ENCODE measurements at places on chromosomes 5 and 9. TPM values are rescaled to one million over a fixed set of nuclear protein-coding genes. Genes with fewer than 3 reads are reported as not detected.

HCN1 gene
- total RNA-seq, result not detected

CDH10 gene
- total RNA-seq, result 0.19 TPM

BTNL3 gene
- not detected for total RNA-seq

WNT8A gene
- not detected for total RNA-seq

F12 gene
- 0.99 TPM for total RNA-seq

TEX48 gene
- not detected for total RNA-seq

EDIL3 gene
- 11.4 TPM for total RNA-seq

SPINK1 gene
- not detected for total RNA-seq

CYLC2 gene
- total RNA-seq, result not detected

DMRT2 gene
- total RNA-seq, result not detected

CARD9 gene
- total RNA-seq, result 0.27 TPM
